ENCODE measurements at places on chromosomes 13 and 19. TPM values are rescaled to one million over a fixed set of nuclear protein-coding genes. Genes with fewer than 3 reads are reported as not detected.

KLK1 gene
- total RNA-seq: not detected

- no peak for DNase-seq
Measured at GRCh38 chr19:32404213-32404932, 1.2 kb upstream of the DPY19L3 start.

JUND gene
- 22.0 TPM for total RNA-seq

DNA sequence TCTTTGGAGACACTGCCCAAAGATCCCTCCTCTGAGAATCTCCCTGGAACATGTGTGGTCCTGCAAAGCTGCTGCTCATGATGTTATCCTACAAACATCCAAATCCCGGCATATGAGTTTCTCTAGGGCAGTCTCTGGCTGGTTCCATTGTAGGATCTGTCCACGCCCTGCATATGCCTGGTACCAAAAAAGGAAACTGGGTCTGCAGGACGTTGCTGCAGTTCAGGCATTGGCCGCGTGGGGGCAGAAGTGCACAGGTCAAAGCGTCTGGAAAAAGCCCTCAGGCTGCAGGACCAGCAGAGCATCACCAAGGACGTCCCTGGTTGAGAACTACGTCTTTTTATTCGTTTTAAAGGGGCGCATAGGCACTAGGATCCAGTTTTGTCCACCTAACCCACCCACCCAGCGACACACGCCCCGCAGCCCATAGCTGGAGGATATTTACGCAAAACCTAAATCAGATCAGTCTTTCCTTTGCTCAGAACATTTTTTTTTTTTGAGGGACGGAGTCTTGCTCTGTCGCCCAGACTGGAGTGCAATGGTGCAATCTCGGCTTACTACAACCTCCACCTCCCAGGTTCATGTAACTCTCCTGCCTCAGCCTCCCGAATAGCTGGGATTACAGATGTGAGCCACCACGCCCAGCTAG is 12.9 kb upstream of the ZNF564 start:
- DNase-seq: peak; percentile 86

PGLYRP2 gene
- not detected for total RNA-seq

ZNF345 gene
- 3.2 TPM for total RNA-seq

- DNase-seq: peak; percentile 92
Measured at GRCh38 chr19:15330801-15331418, 1.4 kb downstream of the BRD4 start.

DNA sequence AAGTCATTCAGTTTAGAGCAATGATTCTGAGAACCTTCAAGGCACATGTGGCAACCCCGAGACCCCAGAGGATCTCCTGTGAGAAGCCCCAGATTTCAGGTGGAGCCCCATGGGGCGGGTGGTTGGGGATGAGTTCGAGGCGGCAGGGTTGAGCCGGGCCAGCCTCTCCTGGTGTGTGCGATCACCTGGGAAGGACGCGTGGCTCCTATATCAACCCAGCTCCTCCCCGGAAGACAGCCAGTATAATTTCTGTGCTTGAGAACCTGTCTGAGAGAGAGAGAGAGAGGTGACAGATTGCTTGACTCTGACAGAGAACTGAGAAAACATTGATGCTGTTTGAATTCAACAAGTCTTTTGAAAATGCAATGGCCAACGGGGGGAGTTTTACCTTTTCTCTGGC is 89.0 kb downstream of the TEX29 start:
- no peak for DNase-seq

DNA sequence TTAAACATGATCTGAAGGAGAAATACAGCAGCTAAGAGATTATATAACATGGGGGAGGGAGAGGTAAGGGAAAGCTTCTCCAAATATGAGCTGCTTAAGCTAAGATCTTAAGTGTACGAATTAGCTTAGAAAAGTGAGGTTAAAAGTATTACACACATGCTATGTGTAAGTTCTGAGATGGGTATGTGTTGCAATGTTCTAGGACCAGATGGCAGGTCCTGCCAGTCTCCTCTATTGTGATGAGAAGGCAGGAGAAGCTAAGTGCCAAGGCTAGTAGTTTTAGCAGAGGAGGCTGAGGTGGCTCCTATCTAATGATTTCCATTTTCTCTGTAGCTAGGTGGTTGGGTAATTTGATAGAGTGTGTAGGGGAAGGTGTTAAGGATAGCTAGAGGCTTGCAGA is 57.6 kb downstream of the MICU2 start:
- no peak for DNase-seq

GNG8 gene
- total RNA-seq: not detected

DNA sequence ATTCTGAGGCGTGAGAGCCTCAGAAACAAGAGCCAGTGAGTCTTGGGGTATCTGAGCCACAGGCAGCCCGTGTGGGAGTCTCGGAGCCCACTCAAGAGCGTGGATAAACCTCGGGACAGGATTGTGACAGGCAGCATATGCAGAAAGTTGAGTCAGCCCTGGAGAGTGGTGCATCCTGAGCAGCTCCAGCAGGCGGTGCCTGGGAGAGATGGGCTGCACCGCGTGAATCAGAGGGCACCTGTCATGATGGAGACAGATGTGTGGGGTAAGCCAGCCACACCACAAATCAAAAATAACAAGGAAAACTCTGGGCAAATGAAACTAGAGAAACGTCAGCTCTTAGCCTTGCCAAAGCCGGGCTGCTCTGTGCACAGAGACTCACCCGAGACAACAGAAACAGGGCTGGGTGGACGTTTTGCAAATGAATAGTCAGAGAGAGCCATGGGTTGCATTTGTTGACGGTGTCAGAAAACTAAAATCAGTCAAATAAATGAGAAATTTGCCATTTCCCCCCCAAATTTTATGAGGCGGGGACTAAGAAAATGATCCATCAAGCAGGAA is 30.0 kb upstream of the POP4 start:
- DNase-seq: peak; percentile 65

DNA sequence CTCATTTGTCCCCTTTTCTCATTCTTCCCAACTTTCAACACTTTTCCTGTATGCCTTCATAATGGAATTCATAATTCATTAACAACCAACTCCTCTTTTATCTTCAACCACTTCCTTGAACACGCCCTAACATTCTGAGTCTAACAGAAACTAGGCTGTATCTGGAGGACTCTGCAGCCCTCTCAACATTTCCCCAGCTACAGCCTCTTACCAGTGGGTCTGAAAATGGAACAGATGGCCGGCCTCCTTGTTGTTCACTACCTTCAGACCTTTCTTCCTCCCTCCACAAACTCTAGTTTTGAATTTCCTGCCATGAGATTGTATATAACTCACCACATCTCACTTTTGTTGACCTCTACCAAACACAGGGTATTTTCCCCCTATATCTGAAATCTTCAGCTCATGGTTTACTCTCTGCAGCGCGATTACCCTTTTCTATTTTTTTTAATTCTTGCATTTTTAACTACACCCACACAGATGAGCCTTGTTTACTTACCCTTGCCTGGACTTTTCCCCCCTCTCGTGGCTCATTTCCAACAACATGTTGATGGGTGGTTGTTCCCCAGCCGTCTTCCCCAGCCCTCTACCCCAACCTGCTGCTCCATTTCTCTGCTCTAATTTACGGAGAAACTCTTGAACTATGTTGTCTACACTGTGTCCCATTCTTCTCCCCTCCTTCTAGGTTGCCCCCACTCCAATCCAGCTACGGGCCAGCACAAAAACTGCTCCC is 846 bp downstream of the ZNF790 start:
- no peak for DNase-seq

ZNF814 gene
- 0.60 TPM for total RNA-seq

DNA sequence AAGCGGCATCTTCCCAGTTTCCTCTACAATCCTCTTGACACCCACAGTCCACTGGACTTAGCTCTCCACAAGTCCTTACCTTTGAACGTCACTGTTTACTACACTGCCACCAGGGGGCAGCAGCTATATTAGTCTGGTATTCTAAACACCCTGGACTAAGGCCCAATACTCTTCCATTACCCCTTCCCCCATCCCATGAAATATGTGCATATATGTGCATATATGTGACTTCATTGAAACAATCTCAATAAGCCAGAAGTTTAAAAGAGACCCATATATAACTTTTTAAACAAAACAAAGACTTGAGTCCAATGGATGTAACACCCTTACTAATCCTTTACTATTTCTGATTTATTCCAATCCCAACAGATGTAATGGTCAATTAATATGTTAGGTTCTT is 15.5 kb downstream of the GGACT start:
- peak; percentile 63 for DNase-seq

- DNase-seq: peak; percentile 14
Measured at GRCh38 chr13:26872525-26873385, 112.2 kb upstream of the GPR12 start.

- DNase-seq: no peak
Measured at GRCh38 chr13:41296879-41297646, 14.0 kb upstream of the NAA16 start.

DNA sequence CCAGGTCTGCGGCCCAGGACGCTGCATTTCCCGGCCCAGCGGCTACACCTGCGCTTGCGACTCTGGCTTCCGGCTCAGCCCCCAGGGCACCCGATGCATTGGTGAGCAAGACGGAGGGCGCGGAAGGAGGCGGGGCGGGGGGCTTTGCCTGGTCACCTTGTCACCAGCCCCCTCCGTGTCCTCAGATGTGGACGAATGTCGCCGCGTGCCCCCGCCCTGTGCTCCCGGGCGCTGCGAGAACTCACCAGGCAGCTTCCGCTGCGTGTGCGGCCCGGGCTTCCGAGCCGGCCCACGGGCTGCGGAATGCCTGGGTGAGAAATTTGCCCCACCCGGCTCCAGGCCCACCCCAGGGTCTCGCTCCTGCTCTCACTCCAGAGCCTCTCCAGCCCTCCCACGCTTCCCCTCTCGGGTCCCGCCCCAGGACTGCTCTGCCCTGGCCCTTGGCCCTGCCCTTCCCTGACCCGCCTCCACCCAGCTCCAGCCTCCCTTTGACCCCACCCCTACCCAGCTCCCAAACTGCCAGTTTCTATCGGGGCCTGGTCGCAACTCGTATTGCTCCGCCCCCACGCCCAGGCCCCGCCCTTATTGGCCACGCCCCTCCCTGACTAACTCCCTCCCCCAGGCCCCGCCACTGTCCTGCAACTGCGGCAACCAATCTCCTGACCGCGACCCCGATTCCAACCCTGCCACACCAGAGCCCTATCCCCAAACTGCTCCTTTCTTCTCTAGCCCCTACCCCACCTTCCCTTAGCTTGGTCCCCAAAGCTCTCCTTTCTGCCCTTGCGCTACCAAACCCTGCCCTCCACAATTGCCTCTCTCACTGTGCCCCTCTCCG is 8.6 kb downstream of the LTBP4 start:
- peak; percentile 91 for DNase-seq

- peak; percentile 51 for DNase-seq
Measured at GRCh38 chr13:98033277-98034247, 80.1 kb downstream of the IPO5 start.

- DNase-seq: no peak
Measured at GRCh38 chr13:92677571-92677970, 549.0 kb upstream of the GPC6 start.

GRCh38 chr13:46171217-46171616 is 10.8 kb downstream of the LCP1 start:
- no peak for DNase-seq

PLK5 gene
- total RNA-seq: not detected

IRGC gene
- not detected for total RNA-seq

MOB3A gene
- 24.2 TPM for total RNA-seq

- DNase-seq: no peak
Measured at GRCh38 chr19:20863176-20863575, 59.9 kb upstream of the ZNF85 start.

- no peak for DNase-seq
Measured at GRCh38 chr19:14559916-14560775, 11.7 kb downstream of the NDUFB7 start.

CCDC70 gene
- not detected for total RNA-seq

- no peak for DNase-seq
Measured at GRCh38 chr13:43003010-43003409, 11.0 kb upstream of the EPSTI1 start.

CYSLTR2 gene
- not detected for total RNA-seq

GRCh38 chr13:41613471-41613870 is 156.1 kb downstream of the RGCC start:
- DNase-seq: peak; percentile 68

MCEMP1 gene
- not detected for total RNA-seq

IFNL1 gene
- not detected for total RNA-seq

C19orf85 gene
- not detected for total RNA-seq

GRCh38 chr13:87669379-87669978 is 1.7 kb upstream of the SLITRK5 start:
- DNase-seq: no peak

COL4A1 gene
- 207 TPM for total RNA-seq

PPP1R13L gene
- total RNA-seq: 4.5 TPM

EDDM13 gene
- not detected for total RNA-seq

ARRDC5 gene
- total RNA-seq: not detected

- DNase-seq: no peak
Measured at GRCh38 chr19:21221693-21222092, 79.9 kb downstream of the ZNF431 start.

DNA sequence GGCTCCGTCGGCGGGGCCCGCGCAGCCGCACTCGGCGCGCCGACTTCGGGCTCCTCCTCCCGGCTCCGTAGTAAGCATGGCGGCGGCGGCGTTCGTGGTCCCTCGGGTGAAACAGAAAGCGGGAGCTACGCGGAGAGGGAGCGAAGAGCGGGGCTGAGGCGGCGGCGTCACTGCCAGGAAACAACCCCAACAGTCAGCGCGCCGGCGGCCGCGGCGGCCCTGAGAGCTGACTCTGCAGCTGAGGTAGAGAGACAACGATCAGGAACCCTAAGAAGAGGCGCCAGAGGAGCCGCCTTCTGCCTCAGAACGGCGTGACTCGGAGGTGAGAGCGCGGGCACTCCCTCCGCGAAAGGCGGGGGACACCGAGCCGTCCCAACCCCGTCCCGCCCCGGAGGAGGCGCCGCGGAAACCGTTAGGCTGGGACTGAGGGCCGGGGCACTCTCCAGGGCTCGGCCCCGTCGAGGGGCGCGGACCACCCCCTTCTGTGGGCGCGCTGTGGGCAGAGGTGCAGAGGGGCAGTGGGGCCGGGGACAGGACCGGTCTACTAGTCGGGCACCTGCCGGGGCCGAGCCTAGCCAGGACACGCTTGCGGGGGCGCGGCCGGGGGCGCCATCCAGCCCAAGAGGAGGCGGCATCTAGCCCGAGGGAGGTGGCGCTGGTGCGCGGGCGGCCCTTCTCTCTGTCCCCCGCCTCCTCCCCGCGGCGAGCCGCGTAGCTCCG is at the start of gene FNDC3A:
Gene FNDC3A (plus strand): TSS at position 57 of the 720 bp plus-strand sequence. CDS start 30,279 bp downstream, outside the sequence.
- DNase-seq: peak; percentile 81

GRCh38 chr13:30792285-30793000 is 57.1 kb downstream of the ALOX5AP start:
- DNase-seq: peak; percentile 98

- no peak for DNase-seq
Measured at GRCh38 chr13:49454388-49455006, 10.4 kb downstream of the SETDB2 start.

DNA sequence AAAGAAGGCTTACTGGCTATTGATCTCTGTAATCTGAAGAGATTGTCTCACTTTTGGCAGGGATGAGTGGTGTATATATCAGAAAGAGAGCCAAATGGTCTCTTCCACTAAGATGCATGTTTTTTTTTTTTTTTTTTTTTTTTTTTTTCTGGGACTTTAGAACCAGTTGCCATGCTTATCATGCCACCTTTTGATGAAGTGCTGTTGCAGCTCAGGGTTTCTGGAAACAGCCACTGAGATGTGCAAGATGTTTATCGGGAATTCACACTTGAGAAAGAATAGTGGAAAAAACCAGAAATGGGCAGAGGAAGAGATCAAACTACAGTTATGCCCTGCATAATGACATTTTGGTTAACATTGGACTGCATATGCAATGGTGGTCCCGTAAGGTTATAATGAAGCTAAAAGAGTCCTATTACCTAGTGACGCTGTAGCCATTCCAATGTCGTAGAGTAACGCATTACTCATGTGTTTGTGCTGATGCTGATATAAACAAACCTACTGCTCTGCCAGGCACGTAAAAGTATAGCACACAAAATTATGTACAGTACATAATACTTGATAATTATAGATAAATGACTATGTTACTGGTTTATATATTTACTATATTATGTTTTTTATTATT is 121.0 kb downstream of the KLF5 start:
- DNase-seq: no peak

TDRD12 gene
- not detected for total RNA-seq

All from RPMI7951 (cell line).